Myocyte (in vitro differentiated cells): ENCODE measurements at places on chromosomes 6 and 20. TPM values are rescaled to one million over a fixed set of nuclear protein-coding genes. Genes with fewer than 3 reads are reported as not detected.

The SEMG1 gene
- not detected in 2 replicates for total RNA-seq

The CCN5 gene
- 0.16 and 0.19 TPM in 2 replicates for total RNA-seq

The MAP3K5 gene
- 14.2 and 15.7 TPM in 2 replicates for total RNA-seq

The ABHD12 gene
- total RNA-seq, result 36.1 and 40.4 TPM in 2 replicates

The TTK gene
- total RNA-seq, result 0.40 and 1.1 TPM in 2 replicates

The SIRPG gene
- total RNA-seq, result not detected in 2 replicates

The ARMH2 gene
- not detected in 2 replicates for total RNA-seq

The LST1 gene
- total RNA-seq, result not detected in 2 replicates

The IYD gene
- not detected in 2 replicates for total RNA-seq

The SNPH gene
- 29.4 and 36.5 TPM in 2 replicates for total RNA-seq

The HMGCLL1 gene
- not detected in 2 replicates for total RNA-seq

The CEP250 gene
- 28.9 and 37.6 TPM in 2 replicates for total RNA-seq

The ANKS1A gene
- total RNA-seq, result 70.6 and 90.2 TPM in 2 replicates

The KIF25 gene
- total RNA-seq, result 0.16 TPM in 1 of 2 replicates, not detected in the other

The SLC16A10 gene
- total RNA-seq, result 1.9 and 5.7 TPM in 2 replicates

The PKIB gene
- 1.4 and 1.8 TPM in 2 replicates for total RNA-seq

The DNAAF9 gene
- 9.4 and 10.6 TPM in 2 replicates for total RNA-seq

The GHRH gene
- total RNA-seq, result not detected in 2 replicates

The CLVS2 gene
- not detected in 2 replicates for total RNA-seq

The SNAP25 gene
- total RNA-seq, result 0.16 and 0.64 TPM in 2 replicates

The PBX2 gene
- total RNA-seq, result 25.1 and 29.0 TPM in 2 replicates

The NTSR1 gene
- not detected in 2 replicates for total RNA-seq

The NPEPL1 gene
- 26.1 and 33.6 TPM in 2 replicates for total RNA-seq
